ENCODE measurements at places on chromosomes 13 and 19.

DNA sequence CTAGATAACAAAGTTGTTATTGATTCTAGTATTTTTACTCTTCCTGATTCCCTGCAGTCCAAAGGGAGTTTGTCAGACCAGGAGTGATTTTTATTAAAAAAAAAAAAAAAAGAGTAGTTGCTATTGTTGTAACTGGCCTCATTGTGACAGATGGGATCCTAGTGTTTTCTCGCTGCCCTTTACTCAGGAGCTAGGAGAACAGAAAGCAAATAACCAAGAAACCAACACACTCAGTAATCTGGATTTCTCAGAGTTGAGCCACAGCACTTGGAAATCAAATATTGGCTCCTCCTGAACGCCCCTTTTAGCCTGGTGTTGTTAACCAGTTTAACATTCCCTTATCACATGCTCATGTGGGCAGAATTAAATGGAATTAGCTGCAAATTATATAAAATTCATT, 8.3 kb upstream of the PDX1 start:
- no peak for DNase-seq

- no peak for DNase-seq
Observed at GRCh38 chr19:11995174-11995573, 30.3 kb downstream of the ZNF763 start.

- DNase-seq = no peak
Observed at GRCh38 chr13:113646921-113647340, 11.1 kb downstream of the ATP4B start.

DNA sequence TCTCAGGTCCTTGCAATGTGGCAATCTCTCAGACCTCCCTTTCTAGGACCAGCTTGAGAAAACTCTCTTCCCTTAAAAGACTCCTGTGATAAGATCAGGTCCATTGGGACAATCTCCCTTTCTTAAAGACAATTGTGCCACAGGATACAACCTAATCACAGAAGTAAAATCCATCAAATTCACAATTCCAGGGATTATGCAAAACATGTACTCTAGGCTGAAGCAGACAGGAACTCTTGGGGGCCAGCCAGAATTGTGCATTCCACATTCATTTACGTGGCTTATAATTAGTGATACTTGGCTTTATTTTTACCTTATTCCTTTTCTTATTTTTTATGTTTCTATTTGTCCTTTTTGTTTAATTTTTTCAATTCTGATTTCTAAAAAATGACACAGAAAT, 257.9 kb downstream of the KLF12 start:
- DNase-seq = no peak

- no peak for DNase-seq
Observed at GRCh38 chr13:113157929-113158747, at the start of gene PROZ. Gene PROZ (plus strand): TSS chr13:113158648. CDS start chr13:113158661, 13 bp downstream.

GRCh38 chr13:111129465-111130115, 14.5 kb downstream of the ARHGEF7 start:
- no peak for DNase-seq

All from NCI-H2029 (cell line).